ENCODE measurements at places on chromosomes 1 and 21. TPM values are rescaled to one million over a fixed set of nuclear protein-coding genes. Genes with fewer than 3 reads are reported as not detected.

GRCh38 chr1:153246018-153246417 is 13.5 kb upstream of the LORICRIN start:
- no peak for DNase-seq

DNA sequence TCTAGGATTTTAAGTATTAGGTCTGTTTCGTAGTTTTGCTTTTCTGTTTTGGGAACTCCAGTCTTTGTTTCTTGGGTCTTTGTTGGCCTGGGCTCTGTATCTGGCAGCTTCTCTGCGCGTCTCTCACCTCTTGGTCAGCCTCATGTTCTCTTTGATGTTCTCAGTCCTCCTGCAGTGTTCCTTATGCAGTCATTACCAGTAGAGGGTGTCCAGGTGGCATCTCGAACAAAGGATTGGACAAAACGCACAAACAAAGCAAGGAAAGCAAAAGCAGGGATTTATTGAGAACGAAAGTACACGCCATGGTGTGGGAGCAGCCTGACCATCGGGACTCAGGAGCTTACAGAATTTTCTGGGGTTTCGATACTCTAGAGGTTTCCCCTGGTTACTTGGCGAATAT is 133.7 kb upstream of the COL6A1 start:
- no peak for DNase-seq

GRCh38 chr1:117567435-117567834 is 38.4 kb upstream of the TENT5C start:
- no peak for DNase-seq

- DNase-seq = peak; percentile 96
Measured at GRCh38 chr1:44631647-44632539, 42.4 kb downstream of the TMEM53 start.

DNA sequence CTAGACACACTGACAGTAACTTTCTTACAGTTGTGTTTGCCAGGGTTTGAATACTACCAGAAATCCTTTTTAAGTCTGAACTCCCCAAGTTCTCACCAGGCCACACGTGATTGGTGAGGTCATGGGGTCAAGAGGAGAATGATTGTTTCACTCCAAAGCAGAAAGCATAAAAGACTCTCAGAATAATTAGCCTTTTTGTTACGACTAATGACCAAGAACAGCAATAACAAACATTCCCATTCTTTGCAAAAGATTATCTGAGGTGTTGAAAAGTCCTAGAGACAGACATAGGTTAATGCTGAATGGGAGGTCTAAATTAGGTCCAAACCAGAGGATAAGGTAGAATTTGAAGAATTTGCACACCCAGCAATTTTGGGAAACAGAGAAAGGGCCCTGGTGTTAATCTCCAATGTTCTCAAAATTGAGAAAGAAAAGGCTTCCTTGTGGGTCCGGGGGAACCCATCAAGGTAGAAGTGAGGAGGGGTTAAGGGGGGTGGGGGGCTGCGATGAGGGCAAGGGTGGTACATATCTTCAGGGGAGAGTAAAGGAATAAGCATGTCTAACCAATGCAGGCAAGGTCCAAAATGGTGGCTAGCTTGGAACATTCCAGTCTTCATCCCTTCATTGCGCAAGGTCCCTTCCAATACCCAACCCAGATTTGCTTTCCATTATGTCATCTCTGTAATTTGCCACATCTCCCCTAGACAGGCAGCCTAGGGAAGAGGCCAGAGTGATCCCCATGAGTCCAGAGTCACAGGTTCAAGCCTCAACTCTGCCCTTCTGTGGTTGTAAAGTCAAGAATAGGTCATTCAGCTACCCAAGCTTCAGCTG is 74.6 kb upstream of the NFIA start:
- no peak for DNase-seq

- no peak for DNase-seq
Measured at GRCh38 chr21:35168735-35169134, 119.6 kb upstream of the RUNX1 start.

The ARV1 gene
- 63.5 TPM for total RNA-seq
